ENCODE measurements at places on chromosomes 6 and 20.

DNA sequence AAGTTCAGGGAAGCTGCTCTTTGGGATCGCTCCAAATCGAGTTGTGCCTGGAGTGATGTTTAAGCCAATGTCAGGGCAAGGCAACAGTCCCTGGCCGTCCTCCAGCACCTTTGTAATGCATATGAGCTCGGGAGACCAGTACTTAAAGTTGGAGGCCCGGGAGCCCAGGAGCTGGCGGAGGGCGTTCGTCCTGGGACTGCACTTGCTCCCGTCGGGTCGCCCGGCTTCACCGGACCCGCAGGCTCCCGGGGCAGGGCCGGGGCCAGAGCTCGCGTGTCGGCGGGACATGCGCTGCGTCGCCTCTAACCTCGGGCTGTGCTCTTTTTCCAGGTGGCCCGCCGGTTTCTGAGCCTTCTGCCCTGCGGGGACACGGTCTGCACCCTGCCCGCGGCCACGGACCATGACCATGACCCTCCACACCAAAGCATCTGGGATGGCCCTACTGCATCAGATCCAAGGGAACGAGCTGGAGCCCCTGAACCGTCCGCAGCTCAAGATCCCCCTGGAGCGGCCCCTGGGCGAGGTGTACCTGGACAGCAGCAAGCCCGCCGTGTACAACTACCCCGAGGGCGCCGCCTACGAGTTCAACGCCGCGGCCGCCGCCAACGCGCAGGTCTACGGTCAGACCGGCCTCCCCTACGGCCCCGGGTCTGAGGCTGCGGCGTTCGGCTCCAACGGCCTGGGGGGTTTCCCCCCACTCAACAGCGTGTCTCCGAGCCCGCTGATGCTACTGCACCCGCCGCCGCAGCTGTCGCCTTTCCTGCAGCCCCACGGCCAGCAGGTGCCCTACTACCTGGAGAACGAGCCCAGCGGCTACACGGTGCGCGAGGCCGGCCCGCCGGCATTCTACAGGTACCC, at the start of gene ESR1:
ESR1 (plus strand) TSS at position 170 of the 858 bp plus-strand sequence; CDS start at position 401, 231 bp downstream.
- DNase-seq = no peak

DNA sequence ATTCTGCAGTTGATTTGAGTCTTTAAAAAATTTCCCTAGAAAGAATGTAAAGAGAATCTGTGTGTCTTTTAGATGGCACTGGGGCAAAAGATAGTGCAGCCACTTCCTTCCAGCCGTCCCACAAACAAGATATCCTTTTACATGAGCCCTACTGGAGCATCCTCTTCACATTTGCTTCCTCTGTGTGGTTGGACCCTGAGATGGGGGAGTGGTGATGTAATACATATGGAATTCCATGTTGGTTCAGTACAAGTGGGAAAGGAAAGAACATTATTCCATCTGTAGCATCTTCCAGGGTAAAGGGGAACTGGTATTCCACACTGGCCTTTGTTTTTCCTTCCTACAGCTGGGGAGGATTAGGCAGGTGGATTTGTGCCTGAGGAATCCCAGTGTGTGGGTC, 78.9 kb upstream of the ISM1 start:
- DNase-seq = no peak

- no peak for DNase-seq
Measured at GRCh38 chr6:23245572-23245971, 676.2 kb downstream of the HDGFL1 start.

GRCh38 chr20:56458206-56458821, 10.1 kb upstream of the RTF2 start:
- DNase-seq = no peak

DNA sequence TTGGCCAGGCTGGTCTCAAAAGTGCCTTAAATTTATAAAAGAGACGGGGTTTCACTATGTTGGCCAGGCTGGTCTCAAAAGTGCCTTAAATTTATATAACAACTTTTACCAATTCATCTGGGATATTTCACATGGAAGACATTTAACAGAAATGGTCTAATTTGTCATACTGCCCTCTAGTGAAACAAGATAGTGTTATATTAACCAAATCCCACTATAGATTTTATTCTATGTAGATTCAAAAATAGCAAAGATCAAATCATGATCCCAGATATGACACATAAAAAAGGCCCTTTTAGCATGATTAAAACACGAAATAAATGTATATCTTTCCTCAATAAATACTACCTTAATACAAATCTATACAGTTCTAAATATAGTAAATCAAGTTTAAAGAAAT, 102.8 kb upstream of the TFAP2D start:
- DNase-seq = no peak

DNA sequence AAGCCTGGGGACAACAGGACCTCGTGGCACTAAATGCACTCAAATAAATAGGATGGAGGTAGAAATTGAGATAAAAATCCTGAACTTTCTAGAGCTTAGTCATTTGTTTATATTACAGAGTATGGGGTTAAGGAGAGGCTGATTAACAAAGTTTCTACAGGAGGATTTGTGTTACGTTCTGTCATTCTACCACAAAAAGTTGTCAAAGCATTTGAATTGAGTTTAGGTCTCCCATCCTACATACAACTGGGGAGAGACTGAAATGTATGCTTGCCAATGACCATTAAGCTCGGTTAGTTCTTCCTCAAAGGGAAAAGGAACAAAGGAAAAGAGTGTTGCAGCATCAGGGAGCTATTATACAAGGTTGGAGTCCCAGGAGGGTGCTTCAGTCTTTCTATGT, 597.9 kb downstream of the COL12A1 start:
- DNase-seq = no peak

Data from effector CD4-positive, alpha-beta T cell (primary cell).